ENCODE measurements at places on chromosomes 4 and X. TPM values are rescaled to one million over a fixed set of nuclear protein-coding genes. Genes with fewer than 3 reads are reported as not detected.

The CRMP1 gene
- total RNA-seq: 0.49 TPM

The CXCL11 gene
- not detected for total RNA-seq

DNA sequence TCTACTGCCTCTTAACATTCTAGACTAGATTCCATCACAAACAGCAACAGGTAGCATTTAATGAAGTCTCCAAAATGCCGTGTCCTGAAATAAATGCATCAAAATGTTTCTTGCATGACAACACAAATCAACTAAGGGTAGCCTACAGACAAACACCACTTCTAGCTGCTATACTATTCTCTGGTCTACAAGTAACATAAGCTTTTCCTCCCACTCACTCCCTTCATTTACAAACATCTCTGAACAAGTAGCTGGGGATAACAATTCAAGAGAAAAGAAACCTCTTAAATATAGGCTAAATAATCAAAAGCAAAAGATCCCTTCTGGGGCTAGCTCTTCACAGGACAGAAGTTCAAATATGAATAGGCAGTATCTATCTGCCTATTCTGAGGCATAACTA is 20.8 kb downstream of the PPP3CA start:
- H3K27ac ChIP-seq: no peak overlapping the region
- H3K4me1 ChIP-seq: no peaks in the 10 kb centered on the region
- no peak for DNase-seq
- H3K27me3 ChIP-seq: no peaks in the 10 kb centered on the region
- H3K36me3 ChIP-seq: no peaks in the 10 kb centered on the region

DNA sequence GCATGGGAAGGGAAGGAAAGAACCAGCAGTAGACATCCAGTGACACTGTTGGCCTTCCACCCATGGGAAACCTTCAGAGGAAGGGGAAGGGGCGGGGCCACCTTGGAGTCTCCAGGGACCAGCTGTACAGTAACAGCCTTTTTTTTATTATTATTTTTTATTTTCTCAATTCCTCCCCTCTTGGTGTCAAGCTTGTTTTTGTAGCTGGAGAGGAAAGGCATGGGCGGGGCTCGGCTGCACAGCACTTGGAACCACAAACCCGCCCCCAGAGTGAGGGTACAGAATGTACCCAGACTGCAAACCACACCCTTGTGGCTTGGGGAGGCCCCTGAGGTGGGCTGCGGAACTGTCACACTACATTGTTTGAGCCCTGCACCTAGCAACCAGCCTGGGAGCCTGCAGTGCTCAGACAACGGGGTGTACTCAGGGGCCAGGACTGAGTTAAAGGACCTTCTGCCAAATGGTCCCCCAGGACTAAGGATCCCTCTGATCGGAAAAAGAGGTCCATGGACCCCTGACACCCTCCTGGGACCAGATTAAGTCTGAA is 45.7 kb downstream of the PRPS1 start:
- H3K36me3 ChIP-seq: no peaks in the 10 kb centered on the region
- peak overlapping the region; percentile 75 for H3K27ac ChIP-seq
- H3K4me1 ChIP-seq: no peaks in the 10 kb centered on the region
- H3K4me3 ChIP-seq: no peak overlapping the region
- peak; percentile 65 for DNase-seq

DNA sequence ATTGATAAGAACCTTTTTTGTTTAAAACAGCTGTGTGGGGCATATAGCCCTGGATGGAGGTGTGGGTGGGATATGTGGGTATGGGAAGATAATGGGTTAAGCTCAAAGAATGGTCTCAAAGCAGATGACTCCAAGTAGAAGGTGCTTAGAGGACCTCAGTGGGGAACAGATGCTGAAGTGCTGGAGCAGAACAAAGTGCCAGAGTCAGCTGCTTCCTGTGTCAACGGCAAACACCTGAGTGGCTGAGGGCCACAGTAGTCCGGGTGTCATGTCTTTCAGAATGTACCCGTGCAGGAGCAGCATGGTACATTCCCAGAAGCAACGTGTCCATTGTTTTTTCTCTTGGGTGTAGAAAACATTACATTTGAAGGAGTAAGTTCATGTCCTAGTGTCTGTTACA is 210.6 kb downstream of the CCNG2 start:
- no peak overlapping the region for H3K4me3 ChIP-seq
- no peaks in the 10 kb centered on the region for H3K27me3 ChIP-seq
- no peaks in the 10 kb centered on the region for H3K36me3 ChIP-seq
- DNase-seq: no peak
- no peaks in the 10 kb centered on the region for H3K4me1 ChIP-seq

- H3K27me3 ChIP-seq: peaks cover 2% of the 10 kb centered on the region
- H3K4me3 ChIP-seq: no peak overlapping the region
- no peak overlapping the region for H3K27ac ChIP-seq
- H3K36me3 ChIP-seq: no peaks in the 10 kb centered on the region
Observed at GRCh38 chrX:20523626-20524312, 257.1 kb upstream of the RPS6KA3 start.

- H3K4me1 ChIP-seq: no peaks in the 10 kb centered on the region
- no peaks in the 10 kb centered on the region for H3K36me3 ChIP-seq
- no peaks in the 10 kb centered on the region for H3K27me3 ChIP-seq
- no peak for DNase-seq
Observed at GRCh38 chr4:146522869-146523205, 1.1 kb upstream of the SLC10A7 start.

DNA sequence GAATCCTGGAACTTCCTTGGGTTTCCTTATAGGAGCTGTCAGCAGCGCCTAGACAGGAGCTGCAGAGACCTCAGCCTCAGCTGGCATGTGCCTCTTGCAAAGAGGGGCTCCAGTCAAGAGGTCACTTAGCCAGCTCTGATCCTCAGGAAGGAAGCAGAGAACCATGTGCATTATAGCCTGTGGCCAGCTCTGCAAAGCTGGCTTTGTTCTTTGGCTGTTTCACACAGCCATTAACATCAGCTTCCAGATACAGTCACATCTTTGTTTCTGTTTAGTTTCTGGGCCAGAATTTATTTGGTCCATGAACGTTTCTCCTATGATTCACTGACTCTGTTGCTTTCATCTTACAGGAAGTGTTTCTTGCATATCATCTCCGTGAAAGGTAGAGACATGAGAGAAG is 92.4 kb downstream of the CC2D2A start:
- H3K36me3 ChIP-seq: no peaks in the 10 kb centered on the region
- H3K4me1 ChIP-seq: no peaks in the 10 kb centered on the region
- DNase-seq: no peak
- no peak overlapping the region for H3K27ac ChIP-seq
- H3K4me3 ChIP-seq: no peak overlapping the region
- no peaks in the 10 kb centered on the region for H3K27me3 ChIP-seq
